Karpas-422 (cell line): ENCODE measurements at places on chromosomes 5 and 9. TPM values are rescaled to one million over a fixed set of nuclear protein-coding genes. Genes with fewer than 3 reads are reported as not detected.

Gene BAAT
- total RNA-seq = 0.19 TPM in 1 of 2 replicates, not detected in the other

Gene CCNO
- 2.2 and 5.0 TPM in 2 replicates for total RNA-seq

Gene FRMD3
- 1.2 TPM in 1 of 2 replicates, not detected in the other for total RNA-seq

DNA sequence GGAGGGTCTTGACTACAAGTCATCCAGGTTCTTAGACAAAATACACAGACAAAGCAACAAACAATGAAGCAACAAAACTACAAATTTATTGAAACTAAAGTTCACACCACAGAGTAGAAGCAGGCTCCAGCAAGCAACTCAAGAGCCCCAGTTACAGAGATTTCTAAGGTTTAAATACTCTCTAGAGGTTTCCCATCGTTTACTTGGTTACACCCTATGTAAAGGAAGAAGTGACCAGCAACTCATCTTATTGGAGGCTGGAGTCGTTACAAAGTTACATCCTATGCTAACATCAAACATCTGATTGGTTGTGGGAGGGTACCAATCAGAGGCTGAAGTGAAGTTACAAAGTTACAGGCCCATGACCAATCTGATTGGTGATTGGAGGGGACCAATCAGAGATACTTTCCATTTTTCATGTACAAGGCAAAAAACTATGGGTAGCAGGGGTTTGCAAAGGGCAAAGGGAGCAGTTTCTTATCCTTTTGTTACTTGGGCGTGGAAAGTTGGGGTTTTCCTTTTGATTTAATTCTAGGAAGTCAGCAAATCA is 2292.6 kb upstream of the C9orf72 start:
- DNase-seq = no peak

DNA sequence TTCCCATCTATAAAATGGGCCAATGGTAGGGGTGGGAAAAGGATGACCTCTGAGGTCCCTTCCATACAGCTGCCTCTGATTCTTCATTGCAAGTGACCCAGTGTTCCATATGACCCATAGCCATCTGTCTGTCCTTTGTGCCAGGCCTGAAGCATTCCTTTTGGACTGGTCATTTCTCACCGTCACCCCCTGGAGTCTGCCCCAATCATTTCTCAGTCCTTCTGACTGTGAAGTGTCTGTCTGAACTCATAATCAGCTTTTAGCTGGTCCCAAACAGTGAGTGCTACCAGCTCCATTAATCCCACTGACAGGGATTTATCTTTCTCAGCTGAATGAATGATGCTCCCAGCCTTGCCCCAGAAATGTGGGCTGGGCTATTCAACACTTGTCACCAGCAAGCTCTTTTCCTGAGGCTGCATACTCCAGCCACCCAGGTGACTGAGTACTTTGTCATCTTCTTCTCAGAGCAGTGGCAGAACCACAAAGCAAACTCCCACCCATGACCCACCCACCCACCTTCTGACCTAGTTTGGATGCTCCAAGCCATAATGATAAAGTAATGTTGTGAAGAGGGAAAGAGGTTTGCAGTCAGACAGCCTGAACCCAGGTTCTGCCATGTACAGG is 37.4 kb downstream of the KCNIP1 start:
- no peak for DNase-seq

DNA sequence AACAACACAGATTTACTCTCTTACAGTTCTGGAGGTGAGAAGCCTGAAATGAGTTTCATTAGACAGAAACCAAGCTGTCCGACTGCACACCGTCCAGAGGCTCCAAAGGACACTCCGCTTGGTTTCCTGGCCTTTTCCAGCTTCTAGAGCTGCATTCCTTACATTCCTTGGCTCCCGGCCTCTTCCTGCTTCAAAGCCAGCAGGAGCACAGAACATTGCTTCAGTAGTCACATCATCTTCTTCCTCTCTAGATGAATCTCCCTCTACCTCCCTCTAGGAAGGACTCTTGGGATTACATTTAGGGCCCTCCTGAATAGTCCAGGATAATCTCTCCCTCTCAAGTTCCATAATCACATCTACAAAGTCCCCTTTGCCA is 213.3 kb downstream of the CDK5RAP2 start:
- DNase-seq = no peak

DNA sequence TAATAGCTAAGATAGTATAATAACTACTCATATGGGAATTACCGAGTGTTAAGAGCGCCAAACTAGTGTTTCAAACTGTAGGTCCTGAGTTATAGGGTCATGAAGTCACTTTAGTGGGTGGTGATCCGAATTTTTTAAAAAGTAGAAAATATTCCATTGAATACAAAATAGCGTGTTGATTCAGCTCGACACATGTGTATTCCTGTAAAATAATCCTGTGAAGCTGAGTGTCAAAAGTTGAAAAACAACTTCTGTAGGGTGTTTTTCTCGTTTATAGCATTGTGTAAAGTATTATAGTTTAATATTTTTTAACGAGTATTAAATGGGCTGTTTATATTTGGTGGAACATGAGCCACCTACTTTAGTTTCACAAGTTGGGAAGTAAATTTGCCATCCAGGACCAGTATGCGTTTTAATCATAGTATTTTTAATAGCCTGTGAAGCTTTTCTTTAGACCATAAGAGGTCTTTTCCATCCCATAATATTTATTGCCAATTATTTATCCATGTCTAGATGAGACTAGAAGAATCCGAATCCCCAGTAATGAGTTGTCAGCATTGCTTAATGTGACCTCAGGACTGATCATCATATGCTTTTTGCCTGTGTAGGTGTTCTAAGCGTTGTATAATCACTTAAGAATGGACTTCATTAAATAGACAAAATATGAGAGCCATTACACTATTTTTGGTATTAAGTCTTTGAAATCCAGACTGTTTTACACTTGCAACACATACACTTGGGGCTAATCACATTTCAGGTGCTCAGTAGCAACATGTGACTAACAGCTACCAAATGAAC is 84.1 kb downstream of the PTPDC1 start:
- DNase-seq = no peak

GRCh38 chr5:125348936-125349831 is 602.7 kb upstream of the ZNF608 start:
- no peak for DNase-seq

- DNase-seq = no peak
These were observed 83.8 kb upstream of the RASA1 start for GRCh38 chr5:87183896-87184295.

- DNase-seq = peak; percentile 82
These were observed 87.0 kb downstream of the ZNF618 start for GRCh38 chr9:113963017-113963620.

- DNase-seq = no peak
These were observed 79.6 kb upstream of the CDKN2B start for GRCh38 chr9:22088717-22089061.

GRCh38 chr9:90722071-90722470 is 79.4 kb upstream of the DIRAS2 start:
- no peak for DNase-seq

GRCh38 chr9:84916769-84917168 is 247.2 kb downstream of the NTRK2 start:
- DNase-seq = no peak
